ENCODE measurements at places on chromosomes 5 and 9.
A peak's percentile ranks its signal among the peaks of the same experiment; 100 is the strongest.

DNA sequence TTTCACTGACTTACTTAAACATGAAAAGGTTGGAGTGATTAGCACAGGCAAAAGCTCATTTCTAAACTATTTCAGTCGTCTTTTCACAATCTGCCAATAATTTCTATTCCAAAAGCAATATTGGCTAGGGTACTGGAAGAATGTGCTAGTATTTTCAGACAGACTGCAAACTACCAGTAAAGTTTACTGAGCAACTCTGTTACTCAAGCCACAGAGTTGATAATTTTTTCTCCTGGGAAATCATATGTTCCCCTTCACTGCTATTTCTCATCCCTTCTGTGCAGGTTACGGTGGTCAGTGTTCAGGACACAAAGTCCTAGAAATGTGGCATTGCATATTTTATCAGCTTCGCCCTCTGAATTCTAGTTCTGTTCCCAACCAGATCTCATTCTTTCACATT, 343.3 kb upstream of the TNC start:
- DNase-seq: no peak

DNA sequence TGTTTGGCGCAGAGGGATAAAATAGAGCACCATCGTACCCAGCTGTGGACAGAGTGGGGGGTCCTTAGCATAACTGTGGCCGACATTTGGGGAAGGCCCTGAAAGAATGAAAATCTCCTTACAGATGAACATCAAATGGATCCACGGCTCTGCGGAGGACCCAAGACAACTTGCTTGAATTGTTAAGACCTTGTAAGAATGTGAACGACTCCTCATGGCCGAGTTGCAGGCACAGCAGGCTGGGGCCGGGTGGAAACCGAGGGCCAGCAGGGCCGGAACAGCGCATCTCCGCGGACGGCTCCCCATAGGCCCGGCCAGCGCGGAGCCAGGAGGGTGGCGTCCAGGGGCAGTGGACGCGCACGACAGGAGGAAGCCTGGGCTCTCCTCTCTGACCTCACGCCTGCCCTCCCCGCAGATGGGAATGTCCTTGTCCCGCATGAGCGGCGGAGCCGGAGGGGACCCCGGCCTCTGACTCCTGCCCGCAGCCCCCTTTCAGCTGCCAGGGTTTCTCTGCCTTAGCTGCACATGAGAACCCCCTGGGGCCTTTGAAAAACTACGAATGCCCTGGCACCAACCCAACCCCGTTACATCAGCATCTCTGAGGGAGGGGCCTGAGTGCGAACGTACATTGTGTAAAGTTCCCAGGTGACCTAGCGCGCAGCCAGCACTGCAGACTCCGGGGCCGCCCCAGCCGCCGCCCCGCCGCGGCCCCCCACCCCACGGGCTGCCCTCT, 36.2 kb upstream of the PTCH1 start:
- DNase-seq: peak; percentile 12

GRCh38 chr9:33687779-33688178, 107.6 kb upstream of the PRSS3 start:
- DNase-seq: no peak

DNA sequence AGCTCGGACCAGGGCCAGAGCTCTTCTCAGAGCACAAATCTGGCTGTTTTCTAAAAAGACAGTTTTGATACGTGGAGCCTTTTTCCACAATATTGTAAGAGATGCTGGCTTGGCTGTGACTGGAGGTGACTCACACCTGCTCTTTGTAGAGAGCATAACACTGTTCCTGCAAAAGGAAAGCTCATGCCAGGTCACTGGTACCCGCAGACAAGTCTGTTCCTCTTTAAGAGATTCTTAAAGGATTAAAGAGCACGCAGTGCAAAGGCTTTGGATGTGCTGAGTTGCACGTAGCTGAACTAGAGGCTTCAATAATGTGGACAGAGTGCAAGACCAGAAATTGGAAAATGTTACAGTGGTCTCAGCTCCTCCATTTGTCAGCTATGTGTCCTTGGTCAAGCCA, 19.0 kb downstream of the ACTL7B start:
- no peak for DNase-seq

- DNase-seq: no peak
Measured at GRCh38 chr9:117343427-117343826, 71.4 kb downstream of the ASTN2 start.

GRCh38 chr5:17854901-17855300, 220.6 kb downstream of the TAF11L14 start:
- no peak for DNase-seq
